ENCODE measurements at places on chromosomes 7 and 10.
A peak's percentile ranks its signal among the peaks of the same experiment; 100 is the strongest.

GRCh38 chr10:69367469-69367868 lies 49.2 kb downstream of the TACR2 start:
- no peak for DNase-seq

DNA sequence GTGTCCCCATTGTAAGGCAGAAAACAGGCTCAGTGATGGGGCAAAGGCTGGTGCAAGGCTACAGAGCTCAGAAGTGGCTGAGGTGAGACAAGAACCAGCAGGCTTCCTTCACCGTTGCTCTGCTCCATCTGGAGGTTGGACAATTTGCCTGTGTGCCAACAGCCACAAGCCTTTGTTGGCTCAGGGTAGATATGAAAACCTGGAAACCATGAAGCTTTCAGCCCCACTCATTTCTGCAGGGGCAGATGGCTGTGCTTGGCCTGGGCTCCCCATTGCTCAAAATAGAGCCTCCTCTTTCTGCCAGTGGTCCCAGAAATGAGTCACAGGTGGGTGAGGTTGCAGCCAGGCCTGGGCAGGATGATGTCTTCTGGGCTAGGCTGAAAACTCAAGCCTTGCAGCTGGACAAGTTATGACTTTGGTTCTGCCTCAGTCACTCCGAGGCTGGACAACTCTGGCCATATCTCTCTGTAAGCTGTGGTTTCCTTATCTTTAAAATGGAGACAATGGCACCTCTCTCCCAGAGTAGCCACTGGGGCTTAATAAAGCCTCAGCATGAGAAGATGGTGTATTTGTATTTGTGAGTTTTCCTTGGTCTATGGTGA lies 12.2 kb upstream of the ZNF273 start:
- no peak for DNase-seq

- DNase-seq: no peak
Observed at GRCh38 chr7:41027428-41028115, 675.3 kb downstream of the INHBA start.

GRCh38 chr10:14552015-14552414 lies 221.3 kb upstream of the FRMD4A start:
- DNase-seq: no peak

DNA sequence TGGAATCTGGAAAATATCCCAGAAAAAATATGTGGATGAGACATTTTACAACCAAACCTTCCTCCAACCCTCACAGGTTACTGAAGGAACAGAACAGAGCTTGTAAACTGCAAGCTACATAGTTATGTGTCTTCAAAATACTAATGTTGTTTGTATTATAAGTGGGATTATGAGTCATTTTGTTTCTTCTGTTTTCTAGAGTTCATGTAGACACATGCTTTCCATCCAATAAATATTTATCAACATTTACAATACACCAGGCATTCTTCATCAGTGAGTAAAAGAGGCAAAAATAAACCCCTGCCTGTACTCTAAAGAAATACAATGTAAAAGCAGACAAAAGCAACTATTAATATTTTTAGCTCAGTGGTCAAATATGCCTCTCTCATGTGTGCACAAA lies 38.0 kb upstream of the TES start:
- no peak for DNase-seq

DNA sequence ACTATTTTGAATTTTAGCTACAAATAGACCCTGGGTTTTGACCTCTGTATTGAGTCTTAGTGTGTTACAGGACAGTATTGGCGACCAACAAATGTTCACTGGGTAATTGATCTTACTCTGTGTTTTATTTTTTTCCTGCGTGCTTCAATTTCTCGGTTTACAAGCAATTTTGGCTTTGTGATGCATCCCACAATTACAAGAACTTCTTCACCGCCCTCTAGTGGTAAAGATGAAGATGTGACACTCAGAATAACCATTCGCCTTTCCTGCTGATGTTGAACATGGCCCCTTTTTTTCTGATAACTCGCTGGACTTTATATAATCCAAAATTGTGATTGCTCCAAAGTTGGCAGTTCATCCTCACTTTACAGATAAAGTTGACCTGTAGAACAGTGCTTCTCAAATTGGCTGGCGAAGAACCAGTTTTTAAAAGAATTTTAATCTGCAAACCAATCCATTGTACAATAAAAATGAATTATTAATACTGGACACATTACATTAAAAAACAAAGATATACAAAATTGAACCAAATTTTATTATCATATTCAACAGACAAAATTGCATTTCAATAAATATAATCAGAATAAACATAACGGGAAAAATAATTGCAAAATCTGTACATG lies 20.2 kb upstream of the SMC3 start:
- DNase-seq: no peak

GRCh38 chr10:59285848-59286247 lies 76.5 kb downstream of the FAM13C start:
- no peak for DNase-seq

DNA sequence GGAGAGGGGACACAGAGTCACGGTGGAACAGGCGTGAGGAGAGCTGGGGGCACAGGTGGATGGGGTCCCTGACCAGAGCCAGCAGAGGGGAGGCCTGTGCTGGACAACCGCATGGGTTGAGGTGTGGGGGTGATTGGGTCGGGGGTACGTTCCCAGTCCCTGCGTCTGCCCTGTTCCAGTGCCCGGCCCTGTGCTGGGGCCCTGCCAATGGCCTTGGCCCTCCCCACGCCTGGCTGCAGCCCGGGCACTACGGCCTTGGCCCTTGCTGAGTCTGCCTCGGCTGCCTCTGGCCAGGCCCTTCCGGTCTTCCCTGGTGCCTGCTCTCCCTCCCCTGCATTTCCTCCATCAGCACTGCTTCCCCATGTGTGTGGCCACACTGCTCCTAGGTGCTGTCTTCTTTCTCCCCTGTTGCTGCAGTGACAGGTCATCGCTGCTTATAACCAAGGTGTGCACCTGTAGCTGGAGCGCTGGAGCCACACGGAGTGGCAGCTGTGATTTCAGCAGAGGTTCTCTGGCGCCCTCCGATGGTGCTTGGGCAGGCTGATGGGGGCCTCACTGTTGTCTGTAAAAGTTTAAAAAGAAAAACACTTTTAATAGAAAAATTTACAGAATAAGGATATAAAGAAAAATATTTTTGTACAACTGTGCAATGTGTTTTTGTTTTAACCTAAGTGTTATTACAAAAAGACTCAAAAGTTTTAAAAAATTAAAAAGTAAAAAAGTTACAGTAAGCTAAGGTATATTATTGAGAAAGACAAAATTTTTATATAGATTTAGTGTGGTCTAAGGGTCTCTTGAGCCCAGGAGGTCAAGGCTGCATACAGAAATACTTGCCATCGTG lies 45.2 kb upstream of the BHLHA15 start:
- DNase-seq: peak; percentile 41

DNA sequence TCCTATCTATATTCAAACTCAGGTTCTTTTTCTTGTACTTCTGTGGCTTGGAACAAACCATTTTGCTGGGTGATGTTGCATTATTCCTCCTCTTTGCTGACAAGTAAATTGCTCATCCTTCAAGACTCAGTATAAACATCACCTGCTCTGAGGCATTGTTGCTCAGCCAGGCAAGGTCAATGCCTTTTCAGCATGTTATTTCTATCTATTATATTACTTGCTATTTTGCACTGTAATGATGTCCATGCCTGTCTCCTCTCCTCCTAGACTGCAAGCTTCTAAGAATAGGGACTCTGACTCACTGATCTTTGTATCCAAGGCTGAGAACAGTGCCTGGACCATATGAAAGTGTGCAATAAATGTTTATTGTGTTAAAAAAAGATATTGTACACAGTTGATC lies 293.8 kb downstream of the RNLS start:
- DNase-seq: no peak
